Pulmonary artery endothelial cell (primary cell): ENCODE measurements at places on chromosomes 7 and 10. TPM values are rescaled to one million over a fixed set of nuclear protein-coding genes. Genes with fewer than 3 reads are reported as not detected.

Gene CHAT
- not detected in 2 replicates for total RNA-seq

Gene SPRN
- total RNA-seq = not detected in 2 replicates

Gene SLC29A4
- 1.7 and 2.7 TPM in 2 replicates for total RNA-seq

Gene HEPACAM2
- total RNA-seq = 0.07 TPM in 1 of 2 replicates, not detected in the other

Gene INSIG1
- total RNA-seq = 109 and 120 TPM in 2 replicates

Gene VIPR2
- total RNA-seq = not detected in 2 replicates

Gene NUTM2D
- total RNA-seq = 0.60 and 1.3 TPM in 2 replicates

Gene NDUFA5
- 30.1 and 38.8 TPM in 2 replicates for total RNA-seq

Gene BAIAP2L1
- total RNA-seq = under 0.01 and 0.04 TPM in 2 replicates

Gene SSBP1
- 200 and 204 TPM in 2 replicates for total RNA-seq

DNA sequence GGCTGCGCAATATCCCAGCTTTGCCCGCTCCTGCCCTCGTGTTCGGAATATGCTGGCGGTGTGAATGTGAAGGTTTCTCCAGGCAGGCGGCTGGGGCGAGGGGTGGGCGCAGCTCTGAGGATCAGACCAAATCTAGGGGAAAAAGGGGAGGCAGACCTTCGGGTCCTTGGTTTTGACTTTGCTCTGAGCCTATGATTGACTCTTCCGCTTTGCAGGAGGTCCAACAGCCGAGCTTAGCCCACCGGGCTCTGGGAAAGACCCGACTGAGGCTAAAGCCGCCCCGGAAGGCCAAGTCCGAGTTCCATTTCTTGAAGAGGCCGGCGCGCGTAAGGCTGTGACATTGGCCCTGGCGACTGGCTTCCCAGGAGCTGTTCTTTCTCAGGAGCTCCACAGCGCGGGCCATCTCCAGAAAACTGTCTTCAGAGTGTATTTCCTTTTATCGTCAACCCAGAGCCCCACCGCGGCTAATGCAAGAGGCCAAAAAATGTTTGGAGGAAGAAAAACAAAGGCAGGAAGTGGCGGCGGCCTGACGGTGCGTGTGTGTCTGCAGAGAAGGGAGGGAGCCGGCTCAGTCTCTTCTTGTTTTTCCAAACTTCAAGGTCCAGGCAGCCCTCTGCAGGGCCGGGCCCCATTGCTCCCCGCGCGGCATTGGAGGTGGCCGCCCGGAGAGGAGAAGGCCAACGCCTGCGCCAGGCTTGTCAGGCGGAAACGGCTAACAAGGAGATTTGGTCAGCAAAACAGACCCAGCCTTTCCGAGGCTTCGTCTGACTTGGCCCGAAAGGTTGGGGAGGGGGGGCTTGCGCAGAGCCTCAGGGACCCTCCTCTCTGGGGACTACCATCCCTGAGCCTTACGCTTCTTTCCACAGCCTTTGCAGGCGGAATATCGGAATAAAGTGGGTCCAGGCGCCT, 3.6 kb upstream of the HOXA11 start:
- no peak for DNase-seq

DNA sequence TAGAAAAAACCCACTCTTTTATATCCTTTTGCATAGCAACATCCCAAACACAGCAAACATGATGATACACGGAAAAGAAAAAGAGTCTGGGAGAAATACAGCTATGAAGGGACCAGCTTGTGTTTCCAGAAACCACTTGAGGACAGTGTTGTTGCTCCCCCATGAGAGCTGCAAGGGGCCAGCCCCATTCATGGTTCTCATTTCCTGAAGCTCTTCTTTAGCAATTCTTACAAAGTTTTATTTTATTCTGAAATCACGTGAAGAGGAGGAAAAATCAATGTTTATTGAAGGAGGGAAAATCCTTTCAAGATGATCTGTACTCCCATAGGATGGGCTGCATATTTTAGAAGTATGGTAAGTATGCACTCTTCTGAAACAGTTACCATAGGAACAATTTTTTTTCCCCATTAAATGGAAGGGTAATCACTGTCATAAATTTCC, 17.5 kb upstream of the PRTFDC1 start:
- no peak for DNase-seq

GRCh38 chr7:110317541-110318265, 773.2 kb upstream of the LRRN3 start:
- DNase-seq = peak; percentile 92

DNA sequence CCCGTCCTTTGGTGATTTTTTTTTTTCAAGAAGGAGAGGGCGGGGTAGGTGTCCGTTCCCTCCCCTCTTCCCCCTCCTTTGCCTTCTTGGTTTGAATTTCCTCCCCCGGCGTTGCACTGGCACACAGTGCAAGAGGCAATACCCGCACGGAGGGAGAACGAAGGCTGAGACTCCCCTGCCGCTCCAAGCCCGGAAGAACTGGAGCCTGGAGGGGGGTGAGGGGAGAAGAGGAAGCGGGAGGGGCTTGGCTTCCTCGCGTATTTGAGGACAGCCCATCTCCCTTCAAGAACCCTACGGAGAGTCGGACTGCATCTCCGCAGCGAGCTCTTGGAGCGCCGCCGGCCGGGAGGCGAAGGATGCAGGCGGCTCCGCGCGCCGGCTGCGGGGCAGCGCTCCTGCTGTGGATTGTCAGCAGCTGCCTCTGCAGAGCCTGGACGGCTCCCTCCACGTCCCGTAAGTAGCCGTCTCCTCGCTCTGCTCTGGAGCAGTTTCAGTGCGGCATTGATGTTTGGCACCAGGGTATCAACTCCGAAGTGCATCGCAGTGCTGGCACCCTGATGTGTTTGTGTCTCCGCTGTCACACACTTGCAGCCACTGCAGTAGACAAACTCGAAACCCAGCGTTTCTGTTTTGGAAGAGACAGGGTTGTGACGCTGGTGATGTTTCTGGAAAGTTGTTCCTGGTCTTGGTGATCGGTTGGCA, at the start of gene CNTNAP2:
CNTNAP2 (plus strand) TSS at position 281 of the 702 bp plus-strand sequence; CDS start at position 357, 76 bp downstream.
- no peak for DNase-seq

- no peak for DNase-seq
Observed at GRCh38 chr10:19713159-19713558, 103.1 kb upstream of the PLXDC2 start.

DNA sequence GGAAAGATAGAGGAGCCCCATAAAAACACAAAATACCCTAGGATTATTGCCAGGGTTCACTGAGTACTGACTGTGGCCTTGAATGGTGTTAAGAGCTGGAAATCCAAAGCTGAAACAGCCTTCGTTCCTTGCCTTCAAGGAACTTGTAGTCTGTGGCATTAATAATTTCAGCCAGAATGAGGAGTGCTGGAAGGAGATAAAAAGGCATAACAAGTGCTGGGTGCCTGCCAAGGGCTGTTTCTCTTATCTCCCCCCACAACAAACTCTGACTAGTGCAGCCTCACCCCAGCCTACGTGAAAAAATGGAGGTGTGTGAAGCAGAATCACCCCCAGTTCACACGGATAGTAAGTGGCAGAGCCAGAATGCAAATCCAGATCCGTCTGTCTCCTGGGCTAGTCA, 199.1 kb upstream of the LYZL2 start:
- no peak for DNase-seq

DNA sequence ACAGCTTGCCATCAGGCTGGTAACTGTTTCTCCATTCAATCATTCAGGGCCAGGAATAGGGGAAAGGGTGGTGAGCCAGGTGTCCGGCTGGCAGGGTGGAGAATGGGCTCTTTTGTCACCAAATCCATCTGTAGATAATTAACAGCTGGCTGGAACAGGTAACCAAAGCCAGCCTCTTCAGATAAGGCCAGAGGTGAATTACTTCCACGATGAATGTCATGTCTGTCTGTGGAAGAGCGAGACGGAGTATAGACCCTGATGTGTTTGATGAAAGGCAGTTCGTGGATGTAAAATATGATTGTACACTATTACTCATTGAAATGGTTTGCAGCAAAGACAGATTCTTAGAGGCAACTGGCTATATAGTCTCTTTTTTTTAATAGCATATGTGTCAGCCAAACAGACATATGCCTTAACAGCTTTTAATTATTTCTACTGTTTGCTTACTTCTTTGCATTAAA, 149.8 kb downstream of the KLF6 start:
- no peak for DNase-seq

DNA sequence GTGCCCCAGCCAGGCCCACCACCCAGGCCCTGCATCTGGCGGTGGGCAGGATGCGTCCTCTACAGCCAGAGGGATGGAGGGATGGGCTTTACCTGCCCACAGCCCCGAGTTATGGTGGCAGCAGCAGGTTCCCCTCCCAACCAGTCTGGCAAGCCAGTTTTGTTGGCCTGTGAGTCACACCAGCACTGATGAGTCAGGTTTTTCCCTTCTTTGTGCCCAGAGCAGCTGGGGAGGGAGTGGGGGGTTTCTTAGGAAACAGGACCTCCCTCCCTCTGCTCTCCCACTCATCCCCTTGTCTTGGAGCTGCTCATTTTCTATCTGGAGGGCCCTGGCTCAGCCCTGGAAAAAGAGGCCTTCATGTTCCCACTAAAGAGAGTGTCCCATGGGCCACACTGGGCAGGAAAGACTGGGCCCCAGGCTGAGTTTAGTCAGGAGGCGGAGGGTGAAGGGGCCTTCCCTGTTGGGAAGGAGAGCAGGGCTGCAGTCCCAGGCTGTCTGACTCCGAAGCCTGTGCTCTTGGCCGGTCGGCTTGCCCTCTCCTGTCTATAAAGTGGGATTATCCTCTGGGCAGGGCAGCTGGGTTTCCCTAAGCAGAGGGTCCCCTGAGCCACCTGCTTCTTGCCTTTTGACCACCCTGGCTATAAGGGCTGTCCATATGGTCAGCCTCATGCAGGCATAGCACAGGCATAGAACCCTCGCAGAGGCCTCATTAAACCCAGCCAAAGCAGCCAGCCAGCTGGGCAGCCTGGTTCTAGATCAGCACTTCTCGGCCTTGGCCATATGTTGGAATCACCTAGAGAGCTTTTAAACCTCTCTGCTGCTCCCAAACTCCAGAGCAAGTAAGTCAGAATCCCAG, 30.2 kb upstream of the ANKRD2 start:
- DNase-seq = peak; percentile 96

- no peak for DNase-seq
Observed at GRCh38 chr10:51204701-51205100, 130.4 kb downstream of the PRKG1 start.

GRCh38 chr7:2373124-2373556, 18.5 kb downstream of the EIF3B start:
- no peak for DNase-seq

DNA sequence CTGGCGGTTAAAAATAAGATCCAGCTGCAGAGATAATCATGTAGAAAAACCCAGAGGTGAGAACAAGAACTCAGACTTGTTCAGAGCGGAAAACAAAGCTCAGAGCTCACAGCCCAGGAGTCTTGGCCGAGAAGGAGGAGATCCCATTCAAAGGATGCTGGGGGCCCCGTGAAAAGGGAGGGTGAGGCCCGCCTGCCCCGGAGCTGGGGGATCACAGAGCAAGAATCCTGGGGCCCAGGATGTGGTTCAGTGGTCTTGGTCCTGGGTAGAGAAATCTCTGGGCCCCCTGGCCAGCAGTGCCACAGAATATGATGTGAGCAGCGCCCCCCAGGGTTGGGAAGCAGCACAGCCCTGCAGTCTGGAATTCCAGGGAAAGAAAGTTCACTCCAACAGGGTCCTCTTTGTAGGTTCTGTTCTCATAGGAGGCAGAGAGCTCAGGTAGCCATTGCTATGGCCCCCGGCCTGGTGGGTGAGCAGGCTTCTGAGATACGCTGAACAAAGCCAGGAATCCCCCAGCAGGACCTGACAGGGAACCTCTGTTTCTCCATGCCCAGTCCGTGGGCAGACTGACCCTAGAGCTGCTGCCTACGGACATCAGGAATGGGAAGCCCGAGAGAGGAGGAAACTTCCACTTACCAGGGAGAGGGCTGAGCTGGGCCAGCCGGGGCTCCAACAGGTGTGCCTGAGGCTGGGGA, 77.7 kb upstream of the GNA12 start:
- no peak for DNase-seq

- DNase-seq = no peak
Observed at GRCh38 chr10:112373912-112374338, at the start of gene ACSL5. Gene ACSL5, plus strand, starts transcription at chr10:112374116. Its CDS starts 20,831 bp downstream, at chr10:112394947.

- DNase-seq = no peak
Observed at GRCh38 chr10:50439806-50440205, 183.9 kb downstream of the SGMS1 start.

- no peak for DNase-seq
Observed at GRCh38 chr10:110833941-110834628, 37.6 kb upstream of the PDCD4 start.

GRCh38 chr10:113644185-113645120, 19.4 kb downstream of the NRAP start:
- no peak for DNase-seq

DNA sequence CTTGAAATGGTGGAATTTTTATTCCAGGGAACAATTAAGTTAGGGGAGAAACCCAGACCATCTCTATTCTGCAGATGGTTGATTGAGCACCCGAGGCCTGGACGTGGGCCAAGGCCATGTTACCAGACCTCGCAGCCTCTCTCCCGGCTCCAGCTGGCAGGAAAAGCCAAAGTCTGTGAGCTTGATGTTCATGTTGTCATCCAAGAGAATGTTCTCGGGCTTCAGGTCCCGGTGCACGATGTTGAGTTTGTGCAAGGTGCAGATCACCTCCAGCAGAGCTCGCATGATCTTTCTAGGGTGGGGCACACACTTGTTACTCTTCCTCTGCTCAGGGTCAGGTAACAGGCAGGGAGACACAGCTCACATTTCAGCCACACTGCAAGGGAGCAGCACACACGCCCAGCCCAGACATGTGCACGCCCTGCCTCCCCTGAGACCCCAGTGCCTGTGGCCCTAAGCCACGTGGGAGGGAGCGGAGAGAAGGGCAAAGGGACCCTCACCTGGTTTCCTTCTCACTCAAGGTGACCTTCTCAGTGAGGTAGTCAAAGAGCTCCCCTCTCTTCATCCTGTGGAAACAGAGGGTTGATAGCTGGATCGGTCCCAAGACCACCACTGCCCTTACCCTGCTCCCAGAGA, 9.5 kb downstream of the PHKG1 start:
- DNase-seq = no peak

- DNase-seq = no peak
Observed at GRCh38 chr10:119761106-119761505, 35.3 kb downstream of the INPP5F start.

DNA sequence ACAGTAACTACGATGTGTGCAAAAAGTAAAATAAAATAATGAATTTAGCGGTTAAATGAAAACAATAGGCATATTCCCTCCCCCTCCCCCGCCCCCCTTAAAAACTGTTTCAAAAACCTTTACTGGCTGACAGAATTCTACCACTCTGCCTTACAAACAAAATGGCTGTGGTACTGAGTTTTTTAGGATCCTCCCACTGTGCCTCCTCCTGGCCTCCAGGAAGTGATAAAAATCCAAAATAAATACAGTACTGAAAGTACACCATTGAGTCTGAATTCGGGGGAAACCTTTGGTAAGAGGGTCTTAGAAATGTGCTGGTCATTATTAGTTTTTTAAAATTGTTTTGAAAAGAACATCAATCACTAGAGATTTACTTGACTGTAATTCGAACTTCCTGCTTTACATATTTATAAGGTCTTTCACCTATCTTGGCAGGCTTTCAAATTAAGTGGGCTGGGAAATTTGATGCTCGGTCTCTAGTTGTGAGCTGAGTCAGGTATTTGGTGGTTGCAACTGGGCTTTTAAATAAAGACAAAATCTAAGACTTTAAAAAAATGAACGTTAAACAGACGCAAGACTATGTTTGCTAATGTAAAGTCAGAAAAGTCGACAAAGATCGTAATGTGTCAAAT, 32.5 kb upstream of the EPC1 start:
- DNase-seq = no peak

GRCh38 chr10:71214641-71215559, 2.5 kb downstream of the UNC5B start:
- no peak for DNase-seq

GRCh38 chr7:1814089-1814811, 144.2 kb downstream of the ELFN1 start:
- DNase-seq = no peak
